T-helper 9 cell (primary cell): ENCODE measurements at places on chromosomes 2 and 18.
A peak's percentile ranks its signal among the peaks of the same experiment; 100 is the strongest.

- DNase-seq = no peak
These were observed 142.3 kb upstream of the ITGA6 start for GRCh38 chr2:172285010-172285621.

DNA sequence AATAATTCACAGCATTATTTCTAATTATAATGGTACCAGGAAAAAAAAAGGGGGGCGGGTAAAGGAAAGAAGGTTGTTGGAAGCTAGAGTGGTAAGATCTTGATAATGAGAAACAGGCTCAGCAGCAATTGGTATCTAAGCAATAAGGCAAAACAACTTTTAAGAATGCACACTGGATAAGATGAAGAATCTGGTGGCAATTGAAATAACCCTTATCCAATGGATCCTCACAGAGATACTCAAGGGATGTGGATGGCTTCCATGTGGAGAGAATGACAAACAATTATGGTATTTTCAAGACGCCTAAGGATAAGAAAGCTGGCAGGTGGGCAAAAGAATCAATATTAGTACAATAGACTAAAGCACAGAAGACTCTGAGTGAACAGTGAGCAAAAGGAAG, 153.6 kb downstream of the UPP2 start:
- DNase-seq = no peak

DNA sequence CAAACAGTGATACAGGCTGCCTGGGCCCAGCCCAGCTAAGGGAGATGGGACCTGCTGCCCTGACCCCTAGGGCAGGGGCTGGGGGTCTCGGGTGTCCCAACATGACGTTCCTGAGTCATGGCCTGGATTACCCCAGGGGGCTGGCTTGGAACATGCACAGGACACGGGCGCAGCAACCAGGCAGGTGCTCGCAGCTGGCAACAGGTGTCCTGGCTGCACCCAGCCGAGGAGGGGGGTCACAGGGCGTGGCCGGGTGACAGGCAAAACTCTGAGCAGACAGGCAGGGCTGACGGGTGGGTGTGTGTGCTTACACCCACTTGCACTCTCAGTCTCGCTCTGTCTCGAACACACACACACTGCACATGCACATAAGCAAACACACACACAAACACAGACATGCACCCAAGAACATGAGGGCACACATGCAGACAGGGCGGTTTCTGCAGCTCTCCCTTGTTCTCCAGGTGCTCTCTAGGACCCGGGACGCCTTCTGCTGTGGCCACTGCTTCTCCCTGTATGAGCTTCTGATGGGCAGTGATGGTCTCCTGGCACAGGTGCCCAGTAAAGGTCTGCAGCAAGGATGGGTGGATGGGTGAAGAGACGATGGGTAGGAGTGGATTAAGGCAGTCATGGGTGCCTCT, 33.7 kb upstream of the TAF1B start:
- DNase-seq = no peak

- DNase-seq = no peak
These were observed 365.2 kb downstream of the DSEL start for GRCh38 chr18:67151366-67151765.

- no peak for DNase-seq
These were observed 49.6 kb upstream of the RMDN2 start for GRCh38 chr2:37875403-37875906.

- no peak for DNase-seq
These were observed 14.1 kb downstream of the DDX1 start for GRCh38 chr2:15605721-15606120.

GRCh38 chr2:120934574-120935338, 199.1 kb downstream of the GLI2 start:
- DNase-seq = no peak

GRCh38 chr2:231677632-231678104, 30.7 kb upstream of the PTMA start:
- peak; percentile 76 for DNase-seq

DNA sequence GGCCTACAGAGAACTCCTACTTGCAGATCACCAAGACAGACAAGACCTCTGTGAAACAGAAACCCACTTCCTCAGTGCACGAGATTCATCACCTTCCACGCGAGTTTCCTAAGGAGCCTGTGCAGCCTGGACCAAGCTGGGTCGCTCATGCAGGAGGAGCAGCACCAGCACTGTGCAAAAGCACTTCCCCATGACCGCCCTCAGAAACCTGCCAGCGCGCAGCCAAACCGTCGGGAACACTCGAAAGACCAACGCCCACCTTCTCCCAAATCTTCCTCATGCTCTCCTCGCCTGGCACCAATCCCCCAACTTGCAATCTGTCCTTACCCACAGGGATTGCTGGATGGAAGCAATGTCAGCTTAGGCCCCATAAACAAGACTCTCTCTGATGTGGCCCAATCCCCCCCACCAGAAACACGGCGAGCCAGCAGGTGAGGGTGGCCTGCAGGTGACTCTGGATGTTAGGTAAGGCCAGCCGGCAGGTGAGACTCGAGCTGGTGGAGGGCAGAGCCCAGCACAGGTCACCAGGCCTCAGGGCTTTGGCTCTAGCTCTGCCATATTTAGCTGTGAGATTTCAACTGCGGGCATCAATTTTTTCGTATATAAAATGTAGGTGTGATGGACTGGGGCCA, 69.4 kb downstream of the PXDN start:
- DNase-seq = no peak

GRCh38 chr18:75635096-75635495, 207.6 kb upstream of the SMIM21 start:
- DNase-seq = no peak

DNA sequence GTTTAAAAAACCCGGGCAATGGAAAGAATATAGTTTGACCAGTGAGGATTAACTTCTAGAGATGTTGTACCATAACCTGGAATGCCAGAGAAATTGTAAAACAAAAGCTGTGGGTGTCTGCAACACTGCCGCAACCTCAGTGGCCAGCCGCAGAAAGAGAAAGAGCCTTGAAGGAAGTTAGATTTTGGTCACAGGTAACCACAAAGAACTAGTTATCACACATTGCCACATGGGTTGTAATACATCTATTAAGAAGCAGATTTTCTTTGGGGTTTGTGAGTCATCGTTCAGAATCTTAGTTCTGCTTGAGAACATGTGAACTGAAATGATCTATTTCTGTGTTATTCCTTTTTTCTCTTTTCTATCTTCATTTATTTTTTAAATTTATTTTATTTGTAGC, 222.9 kb upstream of the AGAP1 start:
- DNase-seq = no peak

GRCh38 chr2:231189171-231189530, 9.3 kb upstream of the ARMC9 start:
- DNase-seq = no peak

- DNase-seq = no peak
These were observed 107.5 kb downstream of the DTNA start for GRCh38 chr18:34817636-34818035.

GRCh38 chr2:46323730-46324129, 26.5 kb downstream of the EPAS1 start:
- DNase-seq = no peak

GRCh38 chr2:72916743-72917137, 579 bp upstream of the EMX1 start:
- DNase-seq = no peak

- DNase-seq = no peak
These were observed 62.6 kb downstream of the NBAS start for GRCh38 chr2:15498554-15498953.

GRCh38 chr2:107001964-107002696, 116.2 kb upstream of the ST6GAL2 start:
- no peak for DNase-seq

DNA sequence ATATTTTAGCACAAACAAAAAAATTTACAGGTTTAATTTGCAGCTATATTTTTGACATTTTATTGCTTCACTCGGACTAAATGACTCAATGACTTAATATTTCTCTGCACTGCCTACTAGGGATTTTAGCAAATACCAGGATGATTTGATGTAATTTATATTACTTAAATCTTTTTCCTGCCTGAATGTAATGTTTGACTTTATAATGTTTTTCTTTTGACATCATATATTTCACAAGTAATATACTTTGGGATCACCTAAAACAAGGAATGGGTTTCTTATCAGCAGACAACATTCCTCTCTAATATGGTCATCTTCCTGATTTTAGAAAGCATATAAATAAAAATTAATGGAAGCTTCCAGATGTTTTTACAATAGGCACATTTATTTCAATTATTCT, 253.2 kb upstream of the EPC2 start:
- no peak for DNase-seq

- no peak for DNase-seq
These were observed 82.3 kb downstream of the VAPA start for GRCh38 chr18:9996094-9996493.

- DNase-seq = no peak
These were observed 6.3 kb upstream of the ECEL1 start for GRCh38 chr2:232493701-232494474.

DNA sequence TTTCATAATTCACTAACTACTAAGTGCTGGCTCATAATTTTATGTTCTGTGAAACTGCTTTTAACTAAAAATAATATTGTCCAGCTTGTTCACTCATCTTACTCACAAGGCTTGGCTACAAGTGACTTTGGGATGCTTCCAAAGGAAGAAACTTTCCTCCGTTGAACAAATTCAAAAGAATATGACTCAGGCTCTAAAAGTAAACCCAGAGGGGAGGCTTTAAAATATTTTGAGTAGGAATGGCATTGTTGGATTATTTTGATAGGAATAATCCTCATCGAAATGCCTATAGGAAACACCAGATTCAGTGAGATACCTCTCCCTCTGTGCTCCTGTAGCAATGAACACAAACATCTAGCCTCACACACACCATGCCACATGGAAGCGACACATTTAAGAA, 25.2 kb upstream of the TLK1 start:
- no peak for DNase-seq

GRCh38 chr2:176163672-176164056, 6.6 kb downstream of the HOXD3 start:
- no peak for DNase-seq

- DNase-seq = no peak
These were observed 392.9 kb downstream of the SETBP1 start for GRCh38 chr18:45073556-45073955.

DNA sequence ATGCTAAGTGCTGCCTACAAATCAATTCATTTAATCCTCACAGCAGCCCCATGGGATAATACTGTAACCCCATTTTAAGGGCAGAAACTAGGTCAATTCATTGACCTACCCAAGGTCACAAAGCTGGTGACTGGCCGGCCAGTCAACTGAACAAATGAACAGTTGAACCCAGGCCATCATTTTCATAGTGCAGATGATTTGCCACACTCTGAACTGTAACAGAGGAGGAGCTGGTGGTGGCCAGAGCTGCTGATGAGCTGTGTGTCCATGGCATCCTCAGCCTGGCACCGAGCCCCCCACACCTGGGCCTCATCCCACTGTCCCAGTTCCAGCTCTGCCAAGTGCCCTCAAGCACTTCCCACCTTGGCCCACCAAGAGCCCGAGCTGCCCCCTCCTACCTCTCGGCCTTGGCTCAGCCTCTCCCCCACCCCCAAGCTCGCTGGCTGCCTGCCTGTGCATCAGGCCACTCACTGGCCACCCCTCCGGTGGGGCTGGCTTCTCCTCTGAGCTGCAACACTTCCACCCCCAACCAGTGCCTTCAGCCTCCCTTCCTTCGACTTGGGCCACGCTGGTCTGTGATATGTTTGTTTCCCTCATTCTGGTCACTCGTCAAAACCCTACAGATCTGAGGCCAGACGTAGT, 58.4 kb downstream of the ATOH8 start:
- no peak for DNase-seq

DNA sequence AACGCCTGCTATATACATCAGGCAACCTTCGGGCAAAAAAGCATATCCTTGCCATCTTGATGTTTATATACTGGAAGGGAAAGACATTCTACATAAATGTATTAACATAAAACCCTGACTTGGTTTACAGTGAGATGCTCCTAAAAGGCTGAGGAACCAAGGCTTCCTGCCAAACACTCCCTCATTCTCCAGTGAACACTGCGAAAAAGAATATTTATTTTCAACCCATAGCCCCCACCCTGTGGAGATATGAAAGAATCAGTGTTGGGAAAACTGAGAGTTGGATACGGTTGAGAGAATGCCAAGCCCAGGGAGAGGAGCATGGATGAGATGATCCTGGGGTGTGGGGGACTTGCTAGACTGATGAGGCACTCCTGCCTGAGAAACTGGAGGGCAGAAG, 94.9 kb downstream of the PIEZO2 start:
- no peak for DNase-seq

DNA sequence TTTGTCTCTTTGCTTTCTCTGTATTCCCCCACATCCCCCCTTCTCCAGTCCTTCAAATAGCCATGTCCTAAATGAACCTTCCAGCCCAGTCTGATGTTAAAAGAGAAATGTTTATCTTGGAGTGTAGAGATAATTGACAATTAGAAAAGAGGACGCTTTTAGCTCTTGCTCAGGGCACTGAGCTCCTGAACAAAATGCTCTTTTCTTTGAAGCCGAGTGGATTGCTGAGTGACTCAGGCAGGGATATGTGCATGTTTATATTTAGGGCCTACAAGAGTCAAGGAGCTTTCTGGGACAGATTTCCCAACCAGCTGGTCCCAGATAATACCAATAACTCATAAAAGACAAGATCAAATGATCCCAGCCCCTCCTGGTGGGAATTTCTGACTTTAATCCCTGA, 88.0 kb upstream of the SETBP1 start:
- no peak for DNase-seq

DNA sequence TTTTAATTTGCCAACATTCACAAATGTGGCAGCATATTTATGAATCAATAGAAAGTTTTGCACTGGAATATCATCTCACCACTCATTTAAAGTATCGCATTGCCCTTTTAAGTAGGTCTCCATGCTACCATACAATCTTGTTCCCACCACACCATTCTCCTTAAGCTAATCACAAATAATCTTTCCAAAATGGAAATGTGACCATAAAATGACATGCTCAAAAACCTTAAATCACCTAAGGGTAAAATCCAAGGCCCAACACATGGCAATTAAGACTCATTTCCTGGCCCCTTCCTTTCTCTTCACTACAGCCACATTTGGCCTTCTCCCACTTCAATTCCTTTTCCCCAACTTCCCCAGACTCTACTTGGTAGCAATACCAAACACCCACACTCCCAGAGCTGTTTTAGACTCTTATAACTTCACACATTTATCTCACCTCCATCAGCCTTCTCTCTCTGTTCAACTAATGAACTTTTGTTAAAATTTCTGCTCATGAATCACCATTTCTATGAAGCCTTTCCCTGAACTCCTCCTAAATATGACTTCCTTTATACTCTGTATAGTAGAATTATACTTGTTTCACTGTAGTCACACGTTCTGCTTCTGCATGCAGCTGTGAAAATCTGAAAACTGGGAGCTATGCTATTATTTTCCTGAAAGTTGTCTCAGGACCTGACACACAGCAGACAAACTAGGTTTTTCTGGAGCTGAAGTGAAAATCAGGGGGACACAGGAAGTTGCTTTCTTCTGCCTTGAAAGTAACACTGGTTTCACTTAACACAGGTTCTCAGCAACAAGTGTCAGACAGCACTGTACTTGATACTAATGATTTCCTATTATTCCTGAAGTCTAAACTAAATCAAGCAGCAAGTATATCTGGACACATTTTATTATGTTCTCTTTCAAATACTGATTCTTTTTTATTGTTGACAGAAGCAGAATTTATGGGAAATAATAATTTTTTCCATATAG, 303.9 kb downstream of the ZEB2 start:
- no peak for DNase-seq

GRCh38 chr2:55049043-55049820, 1.0 kb downstream of the RTN4 start:
- DNase-seq = peak; percentile 55

- DNase-seq = no peak
These were observed 88.3 kb downstream of the COL5A2 start for GRCh38 chr2:189091253-189091652.
